GM19239 (cell line): ENCODE measurements at places on chromosomes 1 and 21.

- no peak for DNase-seq
Measured at GRCh38 chr1:117368116-117369108, 1.2 kb downstream of the MAN1A2 start.

DNA sequence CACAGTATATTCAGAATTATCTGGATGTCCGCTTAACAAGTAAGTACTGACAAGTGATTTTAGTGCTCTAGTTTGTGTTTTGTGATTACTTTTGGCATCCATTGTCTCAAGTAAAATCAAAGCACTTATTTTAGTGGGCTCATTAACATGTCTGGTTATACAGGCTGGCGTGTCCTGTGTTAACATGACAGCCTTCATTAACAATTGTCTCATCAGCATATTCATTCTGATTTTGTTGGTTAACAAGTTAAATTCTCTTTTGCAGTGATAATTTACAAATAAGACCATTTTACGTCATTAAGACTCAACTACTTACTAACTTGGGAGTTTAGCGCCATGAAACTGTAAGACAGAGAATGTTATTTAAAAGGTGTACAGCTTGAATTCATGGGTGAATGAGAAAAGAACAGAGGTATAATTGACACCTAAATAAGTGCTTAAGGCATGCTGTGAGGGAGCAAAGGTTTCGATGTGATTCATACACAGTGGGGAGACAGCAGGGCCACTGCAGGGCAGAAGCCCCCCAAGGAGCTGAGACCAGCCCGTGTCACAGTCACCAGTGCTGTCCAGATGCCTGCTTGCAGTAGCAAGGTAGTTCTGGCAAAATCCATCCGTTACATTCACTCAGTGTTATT is 22.4 kb downstream of the TAF5L start:
- no peak for DNase-seq

GRCh38 chr1:39745016-39745670 is 6.5 kb downstream of the PPIE start:
- DNase-seq: no peak

DNA sequence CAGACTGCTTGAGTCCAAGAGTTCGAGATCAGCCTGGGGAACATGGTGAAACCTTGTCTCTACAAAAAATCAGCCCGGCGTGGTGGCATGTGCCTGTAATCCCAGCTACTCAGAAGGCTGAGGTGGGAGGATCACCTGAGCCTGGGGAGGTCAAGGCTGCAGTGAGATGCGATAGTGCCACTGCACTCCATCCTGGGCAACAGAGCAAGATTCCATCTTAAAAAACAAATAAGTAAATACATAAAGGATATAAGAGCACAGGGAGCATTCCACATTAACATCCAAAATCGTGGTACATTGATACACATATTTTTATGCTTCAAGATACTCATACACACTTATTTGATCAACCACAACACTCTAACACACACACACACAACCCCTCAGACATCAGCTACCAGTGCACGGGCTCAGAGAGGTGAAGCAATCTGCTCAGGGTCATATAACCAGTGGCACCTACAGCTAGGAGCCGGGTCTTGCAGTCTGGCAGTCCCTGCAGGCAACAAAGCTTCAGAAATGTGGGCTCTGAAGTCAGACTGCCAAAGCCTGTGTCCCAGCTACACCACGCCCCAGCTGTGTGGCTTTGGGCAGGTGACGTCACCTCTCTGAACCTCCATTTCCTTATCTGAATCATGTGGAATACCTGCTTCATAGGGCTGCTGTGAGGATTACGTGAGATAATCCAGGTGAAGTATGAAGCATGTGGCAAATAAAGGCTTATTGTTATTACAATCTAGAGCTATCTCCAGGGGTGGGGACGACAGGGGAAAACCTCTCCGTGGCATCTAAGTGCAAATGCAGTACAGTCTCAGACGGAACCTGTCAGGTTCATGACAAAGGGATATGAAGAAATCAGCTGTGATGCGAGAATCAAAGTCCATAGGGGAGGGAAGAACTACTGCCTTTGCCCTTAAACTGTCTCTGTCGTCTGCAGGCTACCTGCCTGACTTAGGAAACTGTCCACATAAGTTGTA is 4.8 kb upstream of the CRYBG2 start:
- DNase-seq: no peak

DNA sequence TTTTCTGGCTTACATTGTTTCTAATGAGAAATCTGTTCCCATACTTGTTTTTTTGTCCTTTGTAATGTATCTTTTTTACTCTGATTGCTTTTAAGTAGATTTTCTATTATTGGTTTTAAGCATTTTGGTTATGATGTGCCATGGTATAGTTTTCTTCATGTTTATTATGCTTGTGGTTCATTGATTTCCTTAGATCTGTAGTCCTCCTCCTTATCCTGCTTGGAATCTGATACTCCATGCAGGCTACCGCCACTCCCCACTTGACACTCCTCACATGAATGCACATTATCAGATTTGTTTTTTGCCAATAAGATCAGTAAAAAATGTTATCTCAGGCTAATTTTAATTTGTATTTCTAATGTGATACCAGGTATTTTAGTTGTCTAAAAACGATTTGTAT is 20.8 kb downstream of the UROD start:
- DNase-seq: no peak

DNA sequence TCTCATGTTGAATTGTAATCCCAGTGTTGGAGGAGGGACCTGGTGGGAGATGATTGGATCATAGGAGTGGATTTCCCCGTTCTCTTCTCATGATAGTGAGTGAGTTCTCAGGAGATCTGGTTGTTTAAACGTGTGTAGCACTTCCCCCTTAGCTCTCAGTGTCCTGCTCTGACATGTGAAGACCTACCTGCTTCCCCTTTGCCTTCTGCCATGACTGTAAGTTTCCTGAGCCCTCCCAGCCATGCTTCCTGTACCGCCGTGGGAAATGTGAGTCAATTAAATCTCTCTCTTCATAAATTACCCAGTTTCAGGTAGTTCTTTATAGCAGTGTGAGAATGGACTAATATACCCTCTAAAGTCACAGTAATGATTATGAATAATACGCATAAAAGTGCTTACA is 248.4 kb upstream of the LRRC7 start:
- no peak for DNase-seq

- no peak for DNase-seq
Measured at GRCh38 chr1:10522322-10522860, 47.6 kb downstream of the PEX14 start.

DNA sequence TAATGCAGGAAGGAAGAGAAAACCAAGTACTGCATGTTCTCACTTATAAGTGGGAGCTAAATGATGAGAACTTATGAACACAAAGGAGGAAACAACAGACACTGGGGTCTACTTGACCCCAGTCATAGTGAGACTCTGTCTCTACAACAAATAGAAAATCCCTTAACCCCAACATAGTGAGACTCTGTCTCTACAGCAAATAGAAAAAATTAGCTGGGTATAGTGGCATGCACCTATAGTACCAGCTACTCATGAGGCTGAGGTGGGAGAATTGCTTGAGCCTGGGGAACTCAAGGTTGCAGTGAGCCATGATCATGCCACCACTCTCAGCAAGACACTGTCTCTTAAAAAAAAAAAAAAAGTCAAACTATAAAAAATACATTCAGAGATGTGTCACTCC is 42.7 kb downstream of the GIPC2 start:
- no peak for DNase-seq

DNA sequence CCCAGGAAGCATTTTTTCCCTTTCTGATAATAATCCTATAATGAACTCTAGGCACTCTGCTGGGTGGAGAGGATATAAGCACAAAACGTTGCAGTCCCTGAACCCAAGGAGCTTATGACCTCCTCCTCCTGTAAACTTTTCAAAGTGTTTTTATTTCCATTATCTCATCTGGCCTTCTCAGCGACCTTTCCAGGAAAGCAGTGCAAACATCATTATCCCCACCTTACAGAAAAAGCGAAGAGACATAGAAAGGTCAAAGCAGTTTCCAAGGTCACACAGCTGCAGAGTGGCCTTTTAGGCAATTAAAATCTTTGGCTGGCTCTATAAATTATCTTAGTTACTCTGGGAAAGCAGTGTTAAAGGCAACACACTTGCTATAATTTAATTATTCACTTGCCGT is 63.8 kb downstream of the OLFML3 start:
- DNase-seq: no peak
